Activated T-cell treated with anti-CD3 and anti-CD28 coated beads for 24 hours (primary cell): ENCODE measurements at places on chromosomes 5 and 9.

- DNase-seq: no peak
Observed at GRCh38 chr9:124786881-124787573, 10.1 kb downstream of the OLFML2A start.

DNA sequence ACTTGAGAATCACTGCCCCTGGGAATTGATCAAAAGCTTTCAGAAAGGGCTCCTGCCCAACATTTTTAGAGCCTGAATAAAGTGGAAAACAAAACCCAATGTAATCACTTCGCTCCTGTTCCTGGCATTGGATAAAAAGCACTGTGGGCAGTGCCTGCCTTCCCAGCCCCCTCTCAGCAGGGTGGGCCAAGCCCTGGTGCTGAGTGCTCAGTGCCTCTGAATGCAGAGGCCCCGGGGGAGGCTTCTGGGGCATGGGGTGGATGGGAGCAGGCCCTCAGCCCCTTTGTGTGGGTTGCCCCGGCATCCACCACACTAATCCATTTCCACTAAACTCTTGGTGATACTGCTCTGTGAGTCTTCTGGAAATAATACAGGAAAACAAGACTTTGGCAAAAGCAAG, 55.6 kb downstream of the CFAP90 start:
- DNase-seq: no peak

GRCh38 chr9:3508521-3509291, 17.1 kb downstream of the RFX3 start:
- DNase-seq: no peak

DNA sequence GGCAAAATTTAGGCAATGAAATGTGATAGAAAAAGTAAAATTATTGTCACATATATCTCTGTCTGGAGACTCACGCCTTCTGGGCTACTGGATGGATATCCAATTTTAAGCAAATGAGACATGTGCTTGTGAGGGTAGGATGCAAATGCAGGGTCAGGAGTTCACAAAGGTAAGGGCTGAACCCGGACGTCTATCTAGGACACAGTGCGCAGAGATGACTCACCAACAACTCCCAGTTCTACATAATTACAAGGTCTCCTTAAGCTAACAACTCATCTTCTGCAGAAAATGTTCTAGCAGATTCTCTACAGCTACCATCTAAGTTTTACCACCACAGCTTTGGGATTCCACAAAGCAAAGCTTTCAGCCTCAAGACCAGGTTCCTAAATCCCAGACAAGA, 160.5 kb downstream of the ENTREP1 start:
- no peak for DNase-seq

GRCh38 chr9:88721025-88721424, 186.0 kb downstream of the NXNL2 start:
- DNase-seq: no peak

DNA sequence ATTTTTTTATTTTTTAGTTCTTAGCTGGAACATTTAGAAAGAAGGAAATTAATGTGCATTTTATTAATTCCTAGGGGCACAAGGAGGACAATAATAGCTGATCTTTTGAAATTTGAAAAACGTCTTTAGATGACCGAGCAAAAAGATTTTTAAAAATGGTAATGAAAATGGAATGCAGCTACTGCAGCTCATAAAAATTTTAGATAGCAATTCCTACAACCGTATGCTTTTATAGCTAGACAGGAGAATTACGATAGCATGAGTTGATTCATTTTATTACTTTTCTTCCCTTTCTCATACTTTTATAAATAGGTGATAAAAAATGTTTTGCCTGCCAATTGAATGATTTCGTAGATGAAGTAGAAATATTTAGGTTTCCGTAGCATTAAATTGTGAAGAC, 13.7 kb upstream of the RUFY1 start:
- no peak for DNase-seq

GRCh38 chr5:10671041-10672008, 89.7 kb downstream of the DAP start:
- no peak for DNase-seq

- no peak for DNase-seq
Observed at GRCh38 chr9:76692458-76693129, 71.6 kb upstream of the PCA3 start.

DNA sequence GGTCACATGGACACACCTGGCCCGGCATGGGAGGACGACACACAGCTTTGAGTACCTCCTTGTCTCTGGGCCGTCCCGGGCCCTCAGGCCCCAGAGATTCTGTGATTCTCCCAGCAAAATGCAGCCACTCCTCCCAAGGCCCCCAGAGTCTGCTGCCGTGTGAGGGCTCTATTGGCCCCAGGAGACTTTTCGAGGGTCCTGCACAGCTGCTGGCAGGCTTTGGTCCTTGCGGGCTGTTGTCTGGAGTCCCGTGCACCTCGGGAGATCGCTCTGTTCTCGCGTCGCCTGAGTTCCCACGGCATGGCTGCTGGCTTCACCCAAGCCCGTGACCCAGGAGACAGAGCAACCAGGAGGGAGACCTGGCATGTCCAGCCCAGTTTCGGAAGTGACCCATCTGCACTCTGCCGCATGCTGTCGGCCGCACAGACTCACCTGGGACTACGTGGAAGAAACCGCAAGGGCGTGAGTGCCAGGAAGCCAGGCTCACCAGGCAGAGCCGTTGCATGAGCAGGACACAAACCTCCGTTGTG, 46.8 kb upstream of the NKD2 start:
- no peak for DNase-seq

- DNase-seq: no peak
Observed at GRCh38 chr9:97903177-97903576, 19.1 kb downstream of the TRMO start.
